ENCODE measurements at places on chromosomes 16 and 17.

DNA sequence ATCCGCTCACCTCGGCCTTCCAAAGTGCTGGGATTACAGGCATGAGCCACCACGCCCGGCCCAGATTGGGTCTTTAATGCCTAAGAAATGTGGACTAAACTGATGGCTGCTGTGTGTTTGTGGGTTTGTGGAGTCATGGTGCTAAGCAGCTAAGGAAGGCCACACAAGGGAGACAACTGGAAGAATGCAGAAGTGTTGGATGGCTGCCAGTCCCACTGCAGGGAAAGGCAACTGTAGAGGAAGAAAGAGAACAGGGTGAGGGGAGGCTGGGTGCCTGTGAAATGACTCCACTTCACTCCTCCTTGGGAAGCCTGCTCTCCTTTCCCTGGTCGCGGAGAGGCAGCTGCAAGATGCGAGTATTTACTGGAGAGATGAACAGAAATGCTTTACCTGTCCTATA, 23.5 kb upstream of the SIAH1 start:
- DNase-seq, result no peak
- H3K27me3 ChIP-seq, result peaks cover 6% of the 10 kb centered on the region
- no peak overlapping the region for H3K4me3 ChIP-seq
- H3K36me3 ChIP-seq, result no peaks in the 10 kb centered on the region

DNA sequence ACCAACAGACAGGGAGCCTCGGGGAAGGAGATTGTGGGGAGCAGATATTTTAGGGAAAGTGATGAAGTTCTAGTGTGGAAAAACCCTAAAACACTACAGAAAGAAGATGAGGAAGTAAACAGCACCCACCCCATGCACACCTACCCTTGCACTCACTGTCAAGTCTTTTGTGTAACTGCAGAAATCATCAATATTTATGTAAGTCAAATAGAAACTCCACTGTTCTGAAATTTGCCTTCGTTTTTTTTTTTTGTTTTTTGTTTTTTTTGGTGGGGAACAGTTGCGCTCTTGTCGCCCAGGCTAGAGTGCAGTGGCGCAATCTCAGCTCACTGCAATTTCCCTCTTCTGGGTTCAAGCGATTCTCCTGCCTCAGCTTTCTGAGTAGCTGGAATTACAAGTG, 273.4 kb downstream of the CPPED1 start:
- H3K4me1 ChIP-seq, result peaks cover 56% of the 10 kb centered on the region
- H3K4me3 ChIP-seq, result no peak overlapping the region
- no peak overlapping the region for H3K27ac ChIP-seq
- no peak for DNase-seq

- no peaks in the 10 kb centered on the region for H3K27me3 ChIP-seq
- H3K36me3 ChIP-seq, result no peaks in the 10 kb centered on the region
- no peak overlapping the region for H3K4me3 ChIP-seq
- peaks cover 16% of the 10 kb centered on the region for H3K4me1 ChIP-seq
- no peak for DNase-seq
These were observed 247.2 kb downstream of the NTN1 start for GRCh38 chr17:9268546-9268945.

DNA sequence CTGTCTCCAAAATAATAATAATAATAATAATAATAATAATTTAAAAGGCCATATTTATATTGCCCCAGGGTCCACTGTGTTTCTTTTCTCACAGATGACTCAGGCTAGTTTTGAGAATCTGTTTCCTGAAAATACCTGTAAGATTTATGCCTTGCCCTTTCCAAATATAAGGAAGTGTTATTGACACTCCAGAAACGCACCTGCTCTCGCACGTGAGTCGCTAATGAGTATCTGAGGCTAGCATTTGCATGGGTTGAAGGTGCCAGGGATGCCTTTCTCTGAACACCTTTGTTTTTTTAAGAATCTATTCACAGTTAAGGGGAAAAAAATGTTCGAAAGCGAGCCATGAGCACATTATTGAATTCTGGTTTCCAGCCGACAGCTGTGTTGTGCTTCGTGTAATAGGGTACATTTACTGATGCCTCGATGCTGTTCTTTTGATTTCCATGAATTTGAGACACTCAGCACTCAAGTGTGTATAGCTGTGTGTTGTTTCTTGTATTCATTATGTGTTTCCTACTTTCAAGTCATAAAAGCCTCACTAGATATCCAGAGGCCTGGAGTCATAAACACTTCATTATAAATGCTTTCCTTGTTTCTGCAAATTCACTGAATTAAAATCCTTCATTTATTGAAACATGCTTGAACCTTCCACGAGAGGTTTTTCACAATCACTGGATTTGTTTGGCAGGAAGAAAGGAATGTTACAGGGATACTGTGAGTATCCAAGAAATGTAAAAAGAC, 45.0 kb upstream of the NOL11 start:
- no peak overlapping the region for H3K27ac ChIP-seq
- H3K4me3 ChIP-seq, result no peak overlapping the region
- no peak for DNase-seq
- no peaks in the 10 kb centered on the region for H3K27me3 ChIP-seq

DNA sequence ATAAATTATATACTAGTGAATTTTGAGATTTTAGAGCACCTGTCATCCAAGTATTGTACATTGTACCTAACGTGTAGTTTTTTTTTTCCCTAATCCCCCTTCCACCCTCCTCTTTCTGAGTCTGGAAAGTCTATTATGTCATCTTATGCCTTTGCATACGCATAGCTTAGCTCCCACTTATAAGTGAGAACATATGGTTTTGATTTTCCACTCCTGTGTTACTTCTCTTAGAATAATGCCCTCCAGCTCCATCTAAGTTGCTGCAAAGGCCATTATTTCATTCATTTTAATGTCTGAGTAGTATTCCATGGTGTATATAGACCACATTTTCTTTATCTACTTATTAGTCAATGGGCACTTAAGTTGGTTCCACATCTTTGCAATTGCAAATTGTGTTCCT, 177.0 kb upstream of the C16orf82 start:
- H3K4me1 ChIP-seq, result no peaks in the 10 kb centered on the region
- no peaks in the 10 kb centered on the region for H3K36me3 ChIP-seq
- DNase-seq, result no peak
- H3K4me3 ChIP-seq, result no peak overlapping the region
- H3K27me3 ChIP-seq, result peaks cover 20% of the 10 kb centered on the region
